ENCODE measurements at places on chromosomes 11 and 22.

DNA sequence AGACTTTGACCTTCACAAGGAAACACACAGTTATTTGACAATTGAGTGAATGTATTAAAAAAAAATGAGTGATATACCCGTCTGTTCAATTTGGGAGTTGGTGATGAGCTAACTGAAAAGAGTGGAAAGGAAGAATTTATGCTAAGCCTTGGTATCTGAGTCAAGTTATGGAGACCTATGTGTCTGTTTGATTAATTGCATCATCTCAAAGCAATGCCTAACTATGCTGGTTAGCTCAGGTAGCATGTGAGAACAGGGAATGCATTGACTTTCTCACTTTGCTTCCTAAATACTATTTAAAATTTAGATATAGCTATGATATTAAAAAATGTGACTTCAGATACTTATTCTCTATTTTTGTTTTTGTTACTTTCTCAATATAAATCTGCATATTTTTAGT is 110.5 kb downstream of the DDX10 start:
- no peak for DNase-seq

- DNase-seq: no peak
Measured at GRCh38 chr11:114167771-114168448, 108.4 kb downstream of the ZBTB16 start.

- DNase-seq: peak; percentile 20
Measured at GRCh38 chr11:120336641-120337354, 585 bp downstream of the ARHGEF12 start.

- DNase-seq: no peak
Measured at GRCh38 chr22:50716290-50717024, 21.5 kb upstream of the ACR start.

GRCh38 chr11:105000797-105001196 is 22.2 kb downstream of the CASP5 start:
- peak; percentile 48 for DNase-seq

- DNase-seq: no peak
Measured at GRCh38 chr11:35143297-35144135, 4.5 kb downstream of the CD44 start.
